ENCODE measurements at places on chromosomes 16 and 17. TPM values are rescaled to one million over a fixed set of nuclear protein-coding genes. Genes with fewer than 3 reads are reported as not detected.

Gene CDK5R1
- total RNA-seq, result 1.3 TPM

- no peak for DNase-seq
Measured at GRCh38 chr17:40554646-40555295, 10.5 kb downstream of the CCR7 start.

- no peak for DNase-seq
Measured at GRCh38 chr16:50473356-50473945, 74.7 kb upstream of the NKD1 start.

Gene PPP1R1B
- not detected for total RNA-seq

GRCh38 chr16:31487071-31487719 is 4.3 kb downstream of the SLC5A2 start:
- DNase-seq, result no peak

GRCh38 chr17:4043862-4044261 is 79.6 kb upstream of the ATP2A3 start:
- no peak for DNase-seq

Gene PLEKHM1
- total RNA-seq, result 42.3 TPM

Gene TMEM100
- not detected for total RNA-seq

GRCh38 chr17:34533806-34534527 is 45.4 kb upstream of the TMEM132E start:
- DNase-seq, result no peak

Measured in HFFc6 (cell line).